ENCODE measurements at places on chromosomes 4 and X. TPM values are rescaled to one million over a fixed set of nuclear protein-coding genes. Genes with fewer than 3 reads are reported as not detected.

GRCh38 chrX:70166601-70167590 lies 10.4 kb upstream of the DGAT2L6 start:
- no peak for DNase-seq

- DNase-seq, result no peak
These were observed 160.6 kb upstream of the GATB start for GRCh38 chr4:151921386-151921785.

- no peak for DNase-seq
These were observed 72.7 kb downstream of the ANXA10 start for GRCh38 chr4:168164915-168165548.

DCLK2 gene
- total RNA-seq, result 2.0 TPM

HTT-AS gene
- total RNA-seq, result not detected
